ENCODE measurements at places on chromosomes 6 and 20.

- no peak for DNase-seq
Measured at GRCh38 chr20:20606881-20607280, 105.6 kb downstream of the RALGAPA2 start.

DNA sequence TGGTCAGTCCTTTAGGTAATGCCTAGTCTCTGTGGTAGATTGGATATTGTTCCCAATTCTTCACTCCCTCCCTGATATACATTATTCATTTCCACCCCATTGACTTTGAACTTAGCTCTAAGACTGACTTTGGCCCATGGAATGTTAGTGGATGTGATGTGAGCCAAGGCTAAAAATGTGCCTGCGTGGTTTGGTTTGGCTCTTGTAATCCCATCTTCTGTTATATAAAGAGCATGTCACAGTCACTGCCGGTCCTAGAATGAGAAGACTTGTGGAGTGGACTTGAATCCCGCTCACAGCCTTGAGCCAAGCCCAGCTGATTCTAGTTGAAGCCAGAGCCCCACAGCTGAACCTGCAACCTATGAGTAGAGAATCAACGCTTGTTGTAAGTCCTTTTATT, 23.6 kb upstream of the DNAAF9 start:
- DNase-seq = no peak

- DNase-seq = no peak
Measured at GRCh38 chr20:64146936-64147477, 17.2 kb upstream of the MYT1 start.

- DNase-seq = no peak
Measured at GRCh38 chr20:35726842-35727711, 15.0 kb downstream of the RBM39 start.

GRCh38 chr6:11349880-11350279, 117.4 kb upstream of the NEDD9 start:
- DNase-seq = no peak

- no peak for DNase-seq
Measured at GRCh38 chr6:38432479-38432878, 207.2 kb downstream of the BTBD9 start.

DNA sequence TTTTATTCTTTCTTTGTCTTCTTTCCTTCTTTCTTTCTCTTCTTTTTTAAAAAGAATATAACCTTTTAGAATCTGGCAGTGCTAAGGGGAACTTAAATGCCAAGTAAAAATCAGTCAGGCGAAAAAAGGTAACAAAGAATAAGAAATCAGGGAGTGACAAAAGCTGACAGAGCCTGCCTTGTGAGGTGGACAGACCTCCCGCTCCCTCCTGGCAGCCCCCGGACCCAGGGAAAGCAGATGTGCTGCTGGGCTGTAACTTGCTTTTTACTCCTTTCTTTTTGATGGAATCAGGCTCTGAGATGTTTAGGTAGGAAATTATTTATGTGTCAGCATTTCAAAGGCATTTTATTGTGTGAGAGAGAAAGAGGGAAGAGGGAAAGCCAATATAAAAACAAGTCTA, 95.5 kb upstream of the TRAF3IP2 start:
- DNase-seq = no peak

- no peak for DNase-seq
Measured at GRCh38 chr6:113909224-113909856, 52.2 kb downstream of the MARCKS start.

GRCh38 chr20:38842026-38842425, 36.5 kb downstream of the PPP1R16B start:
- DNase-seq = no peak

DNA sequence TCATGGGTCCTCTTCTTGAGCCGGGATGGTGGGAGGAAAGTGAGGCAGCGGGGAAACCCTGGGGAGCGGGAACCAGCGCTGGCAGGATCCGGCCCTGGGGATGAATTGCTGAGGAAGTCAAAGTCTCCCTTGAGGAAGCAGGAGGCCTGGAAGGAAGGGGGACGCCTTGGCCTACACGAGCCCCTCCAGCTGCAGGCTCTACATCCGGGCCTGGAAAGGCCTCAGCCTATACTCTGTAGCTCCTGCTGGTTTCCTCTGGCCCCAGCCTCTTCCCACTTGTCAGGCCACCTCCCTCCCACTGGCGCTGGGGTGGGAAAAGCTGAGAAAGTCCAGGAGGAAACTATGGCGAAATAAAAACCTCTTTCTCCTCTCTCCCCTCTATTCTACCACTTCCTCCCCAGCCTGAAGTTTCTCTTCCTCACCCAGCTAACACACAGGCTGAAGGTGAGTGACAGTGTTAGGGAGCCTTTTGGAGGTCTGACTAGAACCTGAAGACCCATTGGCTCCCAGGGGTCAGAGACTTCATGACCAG, 14.9 kb downstream of the TREML2 start:
- no peak for DNase-seq

- no peak for DNase-seq
Measured at GRCh38 chr20:23509247-23509913, 18.5 kb downstream of the CST8 start.

DNA sequence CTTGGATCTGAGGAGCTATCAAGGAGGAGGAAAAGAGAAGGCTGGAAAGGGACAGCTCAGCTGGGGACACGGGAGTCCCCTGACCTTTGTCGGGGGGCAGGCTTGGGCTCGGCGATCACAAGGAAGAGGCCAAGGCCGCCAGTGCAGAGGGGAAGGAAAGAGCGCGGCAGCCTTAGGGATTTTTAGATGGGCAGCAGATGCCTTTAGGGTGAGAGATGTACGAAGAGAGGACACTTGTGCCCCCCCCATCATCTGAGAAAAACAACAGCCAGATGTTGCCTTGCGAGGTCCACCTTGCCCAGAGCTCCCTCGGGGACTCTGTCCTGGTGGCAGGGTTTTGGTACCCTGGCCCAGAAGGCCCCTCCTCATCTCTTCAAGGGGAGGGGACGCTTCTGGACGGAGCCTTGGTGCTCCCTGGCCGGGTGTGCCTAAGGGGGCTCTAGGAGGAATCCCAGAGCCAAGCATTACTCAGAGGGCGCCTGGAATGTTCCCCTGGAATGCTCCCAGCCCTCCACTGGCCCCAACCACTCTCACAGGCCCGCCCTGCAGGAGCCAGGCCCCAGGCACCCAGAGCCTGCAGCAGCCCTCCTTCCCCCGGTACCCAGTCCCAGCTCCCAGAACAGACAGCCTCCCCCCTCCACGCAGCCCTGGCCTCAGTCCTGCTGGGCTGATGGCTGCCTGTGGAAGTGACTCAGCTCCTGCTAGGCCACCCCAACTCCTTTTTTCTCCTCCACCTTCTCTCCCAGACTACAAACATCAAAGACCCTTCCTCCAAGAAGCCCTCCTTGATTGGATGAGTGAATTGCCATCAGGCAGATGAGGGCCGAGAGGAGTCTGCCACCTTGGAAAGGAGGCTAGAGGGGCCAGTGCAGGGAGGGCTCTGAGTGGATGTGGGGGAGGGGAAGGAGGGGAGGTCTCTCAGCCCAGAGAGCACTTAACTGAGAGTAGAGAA, 1.8 kb downstream of the ADAM33 start:
- no peak for DNase-seq

DNA sequence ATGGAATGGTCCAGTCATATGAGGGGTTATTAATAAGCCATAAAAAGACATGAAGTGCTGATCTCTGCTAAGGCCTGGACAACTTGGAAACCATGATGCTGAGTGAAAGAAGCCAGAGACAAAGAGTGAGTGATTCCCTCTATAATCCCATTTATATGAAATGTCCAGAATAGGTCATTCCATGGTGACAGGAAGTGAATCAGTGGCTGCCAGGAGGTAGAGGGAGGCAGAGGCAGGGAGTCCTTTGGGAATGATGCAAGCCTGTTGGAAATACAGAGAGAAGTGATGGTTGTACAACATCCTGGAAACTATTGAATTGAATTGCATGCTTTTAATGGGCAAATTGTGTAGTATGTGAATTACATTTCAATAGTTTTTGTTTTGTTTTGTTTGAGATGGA, 26.4 kb downstream of the ANKRD60 start:
- no peak for DNase-seq

GRCh38 chr20:43844778-43845614, 69.7 kb upstream of the TOX2 start:
- no peak for DNase-seq

- DNase-seq = no peak
Measured at GRCh38 chr6:137552146-137552545, 58.0 kb upstream of the OLIG3 start.

DNA sequence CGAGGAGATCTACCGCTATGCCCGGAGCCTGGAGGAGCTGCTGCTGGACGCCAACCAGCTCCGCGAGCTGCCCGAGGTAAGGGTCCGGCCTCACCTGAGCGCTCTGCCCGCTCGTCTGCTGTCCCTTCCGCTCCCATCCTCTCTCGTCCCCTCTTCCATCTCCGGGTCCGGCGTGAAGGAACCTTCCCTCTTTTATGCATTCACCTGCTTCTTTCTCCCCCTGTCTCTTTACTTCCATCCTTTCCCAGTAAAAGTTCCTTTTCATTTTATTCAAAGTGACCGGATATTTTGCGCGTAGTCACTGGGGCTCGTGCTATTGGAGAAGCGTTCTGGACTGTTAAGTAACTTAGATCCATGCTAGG, 516 bp downstream of the LRRC1 start:
- no peak for DNase-seq

- DNase-seq = no peak
Measured at GRCh38 chr6:108746366-108746765, 101.9 kb upstream of the ARMC2 start.

- no peak for DNase-seq
Measured at GRCh38 chr6:169940481-169941271, 189.3 kb downstream of the ERMARD start.

DNA sequence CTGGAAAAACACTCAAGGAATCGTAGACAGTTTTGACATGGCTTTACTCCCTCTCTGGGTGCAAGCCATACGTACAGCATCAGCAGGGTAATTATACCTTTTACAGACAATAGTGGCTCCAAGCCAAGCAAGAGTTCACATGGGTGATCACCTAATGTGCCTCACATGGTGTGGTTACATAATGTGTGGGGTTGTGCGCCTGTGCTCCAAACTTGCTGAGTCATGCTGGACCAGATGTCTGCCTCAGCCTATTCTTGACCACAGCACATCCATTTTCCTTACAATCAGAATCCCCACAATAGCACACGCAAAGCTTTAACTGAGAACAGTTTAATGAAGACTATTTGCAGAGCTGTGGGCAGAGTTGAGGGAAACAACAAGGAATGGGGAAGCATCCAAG, 74.5 kb downstream of the ALDH8A1 start:
- DNase-seq = no peak

GRCh38 chr6:159876242-159876641, 14.5 kb upstream of the MAS1 start:
- DNase-seq = no peak

DNA sequence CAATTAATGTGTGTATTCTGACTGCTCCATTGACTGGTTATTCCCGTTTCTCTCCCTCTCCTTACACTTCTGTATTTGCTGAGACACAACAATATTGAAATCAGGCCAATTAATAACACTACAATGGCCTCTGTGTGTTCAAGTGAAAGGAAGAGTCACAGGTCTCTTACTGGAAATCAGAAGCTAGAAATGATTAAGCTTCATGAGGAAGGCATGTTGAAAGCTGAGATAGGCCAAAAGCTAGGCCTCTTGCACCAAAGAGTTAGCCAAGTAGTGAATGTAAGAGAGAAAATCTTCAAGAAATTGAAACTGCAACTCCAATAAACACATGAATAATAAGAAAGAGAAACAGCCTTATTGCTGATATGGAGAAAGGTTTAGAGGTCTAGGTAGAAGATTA, 489.5 kb upstream of the CITED2 start:
- no peak for DNase-seq

GRCh38 chr6:21061892-21062291, 527.6 kb downstream of the CDKAL1 start:
- DNase-seq = no peak

- DNase-seq = no peak
Measured at GRCh38 chr20:38969708-38970107, 7.6 kb downstream of the DHX35 start.

GRCh38 chr20:10652185-10652584, 21.6 kb downstream of the JAG1 start:
- no peak for DNase-seq

DNA sequence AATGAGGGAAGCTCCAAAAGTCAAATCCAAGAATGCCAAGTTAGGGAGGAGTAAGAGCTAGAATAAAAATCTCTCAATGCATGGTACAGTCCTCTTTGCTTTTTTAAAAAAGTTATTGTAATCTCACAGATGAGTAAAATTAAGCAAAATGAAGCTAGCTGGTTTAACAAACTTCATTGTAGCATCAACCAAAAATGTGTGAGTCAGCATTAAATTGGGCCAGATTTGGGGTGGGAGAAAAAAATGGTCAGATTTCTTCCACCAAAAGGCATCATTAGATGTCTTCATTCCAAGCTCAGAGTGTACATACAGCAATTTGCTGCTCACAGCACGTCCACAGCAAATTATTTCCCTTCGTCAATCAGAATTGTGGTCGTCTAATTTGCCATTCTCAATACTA, 441.5 kb upstream of the FLRT3 start:
- no peak for DNase-seq

DNA sequence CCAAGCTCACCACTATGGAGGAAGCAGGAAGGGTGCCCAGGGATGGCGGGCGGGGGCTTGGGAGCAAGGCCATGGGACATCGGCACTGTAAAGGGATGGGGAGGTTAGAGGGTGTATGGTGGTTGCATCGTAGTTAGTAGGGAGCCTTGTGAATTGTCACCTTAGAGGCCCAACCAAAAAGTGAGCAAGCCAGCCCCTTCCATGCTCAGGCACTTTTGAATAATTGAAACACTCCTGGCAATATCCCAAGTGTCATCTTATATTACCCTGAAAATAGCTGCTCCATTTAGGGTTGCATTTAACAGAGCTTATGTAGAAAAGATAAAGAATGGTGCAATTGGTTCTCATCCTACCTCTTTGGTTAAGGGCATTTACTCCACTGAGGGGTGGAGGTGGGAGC, 169.2 kb downstream of the SAMD5 start:
- DNase-seq = no peak

- no peak for DNase-seq
Measured at GRCh38 chr20:62704341-62704948, 4.2 kb upstream of the NTSR1 start.

GRCh38 chr20:53493311-53493857, 100.3 kb downstream of the ZNF217 start:
- no peak for DNase-seq

- no peak for DNase-seq
Measured at GRCh38 chr6:19804205-19805128, 32.7 kb upstream of the ID4 start.

DNA sequence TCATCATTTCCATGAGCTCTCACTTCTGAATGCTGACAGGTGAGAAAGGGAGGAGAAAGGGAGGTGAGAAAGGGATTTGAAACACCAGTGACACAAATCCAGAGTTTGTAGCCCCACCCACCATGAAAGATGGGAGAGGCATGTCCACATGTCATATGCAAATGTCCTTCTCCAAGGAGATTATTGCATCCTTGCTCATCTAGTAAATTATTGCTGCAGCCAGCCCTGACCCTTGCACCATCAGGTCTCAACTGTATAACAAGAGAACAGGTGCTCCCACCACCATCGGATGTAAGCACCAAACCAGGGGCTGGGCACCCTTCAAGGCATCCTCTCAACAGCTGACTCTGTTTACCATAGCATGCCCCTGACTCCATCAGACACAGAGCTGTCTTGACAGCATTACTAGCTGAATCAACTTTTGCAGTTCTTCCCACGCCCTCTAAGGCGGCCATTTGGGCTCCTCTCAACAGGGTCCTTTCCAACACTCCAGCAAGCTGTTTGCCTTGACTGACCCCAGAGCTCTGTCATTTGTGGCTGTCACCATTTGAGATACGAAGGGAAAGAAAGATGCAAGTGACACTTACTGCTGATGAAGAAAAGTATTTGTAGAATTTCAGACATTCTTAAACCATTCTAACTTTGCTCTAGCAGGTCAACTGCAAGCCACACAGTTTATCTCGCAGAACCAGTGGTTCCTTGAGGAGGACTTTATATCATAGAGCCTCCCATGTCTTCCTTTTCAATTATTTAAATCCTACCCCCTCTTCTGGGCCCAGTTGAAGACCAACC, 14.2 kb downstream of the GFOD1 start:
- DNase-seq = no peak

Data from stimulated activated CD8-positive, alpha-beta memory T cell treated with anti-CD3 and anti-CD28 coated beads, Interleukin-2, amount 100 ng/mL, for 1 hour (primary cell).